ENCODE measurements at places on chromosomes 7 and 10. TPM values are rescaled to one million over a fixed set of nuclear protein-coding genes. Genes with fewer than 3 reads are reported as not detected.

GRCh38 chr10:44752451-44753441, 158.4 kb upstream of the TMEM72 start:
- no peak for DNase-seq

DNA sequence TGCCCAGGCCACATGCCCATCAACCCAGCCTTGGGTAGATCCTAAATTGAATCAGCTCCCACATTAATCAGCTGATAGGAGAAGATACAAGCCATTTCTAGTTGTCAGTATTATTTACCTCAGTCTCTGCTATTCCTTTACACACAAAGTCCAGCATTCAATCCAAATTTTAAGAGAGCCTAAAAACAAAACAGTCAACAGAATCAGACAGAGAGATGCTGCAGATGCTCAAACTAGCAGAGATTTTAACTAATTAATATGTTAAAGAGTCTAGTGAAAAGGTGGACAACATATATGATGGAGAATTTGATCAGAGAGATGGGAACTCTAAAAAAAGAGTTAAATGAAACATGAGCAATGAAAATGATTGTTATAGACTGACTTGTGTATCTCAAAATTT, 14.4 kb upstream of the IL15RA start:
- no peak for DNase-seq

Gene PIP4K2A
- total RNA-seq: 164 TPM

GRCh38 chr7:111825046-111825445, 262.8 kb upstream of the IMMP2L start:
- DNase-seq: no peak

Gene OGDHL
- total RNA-seq: not detected

Gene CCNY
- total RNA-seq: 55.6 TPM

- no peak for DNase-seq
Measured at GRCh38 chr7:122298618-122299017, 5.9 kb downstream of the FEZF1 start.

Data from activated CD8-positive, alpha-beta T cell treated with anti-CD3 and anti-CD28 coated beads, Interleukin-2, amount 10 ng/mL, durations not matched to agents 7 days and 5 days (primary cell).